ENCODE measurements at places on chromosomes 13 and 19.

DNA sequence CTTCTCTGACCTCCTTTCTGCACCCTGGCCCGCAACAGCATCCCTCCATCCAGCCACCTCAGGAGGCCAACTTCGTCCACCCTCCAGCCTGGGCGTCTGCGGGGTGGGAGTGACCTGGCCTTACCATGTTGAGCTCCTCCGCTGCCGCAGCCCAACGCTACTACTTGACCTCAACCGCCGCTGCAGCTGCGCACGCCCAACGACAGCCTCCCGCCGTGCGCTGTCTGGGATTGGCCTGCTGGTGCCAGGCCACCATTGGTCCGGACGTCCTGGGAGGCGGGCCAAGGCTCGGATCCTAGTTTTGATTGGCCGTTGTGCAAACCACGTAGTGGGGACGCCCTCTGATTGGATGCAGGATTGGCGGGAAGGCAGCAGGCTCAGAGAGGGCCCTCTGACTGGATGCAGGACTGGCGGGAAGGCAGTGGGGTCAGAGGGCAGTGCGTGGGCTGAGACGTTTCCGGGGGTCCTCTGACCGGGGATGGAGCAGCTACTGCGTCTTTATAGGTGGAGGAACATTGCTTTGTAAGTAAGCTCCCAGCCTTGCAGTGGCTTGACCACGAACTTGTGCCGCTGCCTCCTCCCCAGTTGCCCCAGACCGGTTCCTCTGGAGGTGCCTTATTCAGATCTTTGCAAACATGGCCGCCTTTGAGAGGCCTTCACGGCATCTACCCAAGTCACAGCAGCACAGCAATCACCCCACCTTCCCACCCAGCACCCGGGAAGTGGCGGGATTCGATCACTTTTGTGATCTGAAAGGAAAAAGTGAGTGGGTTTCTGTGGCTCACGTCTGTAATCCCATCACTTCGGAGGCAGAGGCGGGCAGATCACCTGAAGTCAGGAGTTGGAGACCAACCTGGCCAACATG lies at the start of gene TUBA3C:
TSS of gene TUBA3C (minus strand) at position 204 of the 865 bp plus-strand sequence. CDS start at position 127, 77 bp downstream.
- peak; percentile 1 for DNase-seq

GRCh38 chr13:72781451-72782439 lies at the start of the genes DIS3 and PIBF1:
Gene DIS3 (minus strand): TSS chr13:72781900. CDS start chr13:72781832, 68 bp downstream.
Gene PIBF1 (plus strand): TSS chr13:72782133. CDS start chr13:72783470, 1,337 bp downstream.
- peak; percentile 99 for DNase-seq

DNA sequence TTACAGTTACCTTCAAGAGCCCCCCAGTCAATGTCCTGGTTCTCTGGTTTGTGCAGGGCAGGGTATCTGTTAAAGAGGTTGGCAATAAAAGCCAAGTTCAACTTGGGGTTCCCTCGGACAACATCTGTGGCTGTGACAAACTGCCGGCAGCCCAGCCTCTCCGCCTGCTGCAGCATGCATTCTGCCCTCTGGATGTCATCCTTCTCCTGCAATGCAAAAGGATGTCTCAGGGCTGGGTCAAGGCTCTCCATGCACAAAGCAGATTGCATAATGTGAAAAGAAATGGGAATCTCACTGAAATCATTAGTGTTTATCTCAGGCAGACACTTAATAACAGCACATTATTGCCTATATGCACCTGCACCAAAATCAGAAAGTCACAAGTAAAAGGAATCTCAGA lies 35.1 kb downstream of the LCP1 start:
- DNase-seq, result no peak

DNA sequence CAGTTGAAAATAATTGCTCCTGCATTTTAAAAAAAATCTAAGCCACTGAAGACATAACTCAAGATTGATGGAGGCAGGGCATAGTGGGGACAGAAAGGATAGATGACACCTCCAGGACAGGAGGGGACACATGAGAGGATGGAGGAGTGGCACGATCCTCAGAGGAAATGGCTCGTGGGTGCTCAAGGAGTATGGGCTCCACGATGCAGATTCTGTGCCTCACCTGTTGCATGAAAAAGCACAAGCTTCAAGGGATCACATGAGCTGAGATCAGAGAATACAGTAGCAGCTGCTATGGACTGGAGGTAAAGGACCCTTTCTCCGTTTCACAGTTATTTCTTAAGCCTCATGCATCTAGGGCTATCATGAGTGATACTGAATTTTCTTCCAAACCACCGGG lies 69.7 kb upstream of the KL start:
- no peak for DNase-seq

DNA sequence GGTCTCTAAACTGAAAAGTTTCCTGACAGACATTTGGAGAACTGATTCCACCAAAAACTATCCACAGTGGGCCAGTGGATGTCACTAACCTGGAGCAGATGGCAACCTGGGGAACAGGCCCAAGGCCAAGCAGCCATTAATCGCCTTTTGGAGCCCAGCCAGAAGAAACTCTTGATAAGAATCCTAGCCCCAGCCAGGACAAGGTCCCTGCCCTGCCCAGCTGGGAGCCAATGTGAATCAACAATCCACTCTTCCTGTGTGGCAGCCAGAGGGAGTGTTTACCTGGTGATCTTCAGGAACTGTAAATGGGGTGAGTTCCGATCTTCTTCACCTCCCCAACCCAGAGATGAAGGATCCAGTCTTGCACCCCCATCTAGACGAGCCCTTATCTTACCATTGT lies 14.5 kb upstream of the IGSF23 start:
- DNase-seq, result no peak

GRCh38 chr19:5934069-5934401 lies 20.0 kb downstream of the CAPS start:
- no peak for DNase-seq

GRCh38 chr13:42873081-42873480 lies 91.7 kb downstream of the FAM216B start:
- DNase-seq, result no peak

DNA sequence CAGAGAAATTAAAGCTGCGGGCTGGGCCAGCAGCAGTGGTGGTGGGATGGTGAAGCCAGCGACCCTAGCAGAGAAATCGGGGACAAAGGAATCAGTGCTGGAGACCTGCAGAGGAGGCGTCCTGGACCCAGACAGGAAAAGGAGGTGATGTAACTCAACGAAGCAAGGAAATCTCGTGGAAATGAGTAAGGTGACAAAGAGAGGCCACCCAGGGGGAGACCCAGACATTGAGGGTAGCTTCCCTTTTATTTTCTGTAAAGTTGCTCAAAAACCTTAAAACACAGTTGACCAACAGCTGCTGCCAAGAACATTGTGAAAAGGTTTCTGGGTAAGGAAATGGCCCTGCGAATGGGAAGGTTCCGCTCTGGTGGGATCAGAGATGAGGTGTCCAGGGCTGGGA lies 13.3 kb upstream of the RETN start:
- no peak for DNase-seq

DNA sequence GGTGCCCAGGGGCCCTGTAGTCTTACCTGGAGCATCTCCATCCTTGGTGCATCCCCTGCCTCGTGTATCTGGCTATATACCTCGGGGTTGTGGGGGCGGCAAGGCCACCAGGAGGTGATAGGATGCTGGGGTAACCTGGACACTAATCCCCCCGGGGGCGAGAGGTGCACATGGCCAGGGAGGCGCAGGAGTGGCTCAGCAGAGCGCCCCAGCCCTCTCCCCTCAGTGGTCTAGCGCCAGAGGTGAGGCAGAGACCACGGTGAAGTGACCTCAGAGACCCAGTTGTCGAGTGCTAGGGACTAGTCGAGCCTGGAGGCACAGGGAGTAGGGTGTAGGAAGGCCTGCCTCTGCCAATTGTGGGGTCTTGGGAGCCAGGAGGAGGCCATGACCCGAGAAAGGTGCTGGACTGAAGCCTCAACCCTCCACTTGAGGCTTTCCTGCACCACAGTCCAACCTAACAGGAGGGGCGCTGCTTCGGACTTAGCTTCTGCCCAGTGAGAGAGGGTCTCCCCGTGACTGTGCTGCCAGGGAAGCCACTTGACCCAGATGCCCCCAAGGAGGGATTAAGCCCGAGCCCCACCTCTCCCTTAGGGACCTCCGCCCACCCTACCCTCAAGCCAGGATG lies at the start of gene LHB:
TSS of gene LHB (minus strand) at position 51 of the 625 bp plus-strand sequence. CDS start at position 41, 10 bp downstream.
- DNase-seq, result no peak

GRCh38 chr13:99489028-99489427 lies 12.2 kb upstream of the TM9SF2 start:
- DNase-seq, result no peak

DNA sequence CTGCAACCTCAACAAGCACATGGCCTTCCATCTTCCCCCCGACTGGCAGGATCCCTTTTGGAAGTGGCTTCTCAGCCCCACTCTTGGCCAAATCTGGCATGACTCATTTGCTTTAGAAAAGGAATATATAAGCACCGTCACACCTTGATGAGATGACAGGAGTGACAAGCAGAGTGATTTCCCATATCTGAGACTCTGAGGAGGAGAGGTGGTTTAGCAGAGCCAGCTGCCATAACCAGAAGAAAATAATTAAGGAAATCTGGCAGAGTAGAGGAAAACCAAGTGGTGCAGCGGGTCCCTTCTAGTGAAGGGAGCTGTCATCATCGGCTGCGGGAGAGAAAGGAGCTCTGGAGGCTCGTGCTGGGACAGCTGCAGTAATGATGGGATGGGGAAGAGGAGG lies 27.5 kb upstream of the KCTD15 start:
- no peak for DNase-seq

GRCh38 chr13:52454459-52454819 lies 839 bp upstream of the CKAP2 start:
- DNase-seq, result peak; percentile 82

- DNase-seq, result peak; percentile 81
These were observed 750 bp upstream of the SLC27A1 start for GRCh38 chr19:17469481-17470067.

DNA sequence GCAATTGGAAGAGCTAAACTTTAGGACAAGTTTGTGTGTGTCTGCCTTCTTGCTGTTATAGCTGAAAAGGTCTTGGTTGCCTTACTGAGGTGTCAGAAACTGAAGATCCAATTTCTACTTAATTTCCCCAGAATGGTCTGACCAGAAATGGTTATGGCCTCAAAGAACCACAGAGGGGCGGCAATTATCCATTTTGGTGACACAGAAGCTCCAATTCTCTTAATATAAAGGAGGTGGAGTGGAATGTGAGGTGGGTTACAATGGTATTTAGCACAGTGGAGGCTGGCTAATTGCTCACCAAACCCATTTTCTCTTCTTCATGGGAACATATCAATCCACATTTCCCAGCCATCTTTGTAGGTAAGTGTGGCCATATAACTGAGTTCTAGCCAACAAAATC lies 1157.2 kb downstream of the OLFM4 start:
- DNase-seq, result peak; percentile 25

- peak; percentile 3 for DNase-seq
These were observed 19.5 kb downstream of the N4BP2L1 start for GRCh38 chr13:32408296-32409000.

DNA sequence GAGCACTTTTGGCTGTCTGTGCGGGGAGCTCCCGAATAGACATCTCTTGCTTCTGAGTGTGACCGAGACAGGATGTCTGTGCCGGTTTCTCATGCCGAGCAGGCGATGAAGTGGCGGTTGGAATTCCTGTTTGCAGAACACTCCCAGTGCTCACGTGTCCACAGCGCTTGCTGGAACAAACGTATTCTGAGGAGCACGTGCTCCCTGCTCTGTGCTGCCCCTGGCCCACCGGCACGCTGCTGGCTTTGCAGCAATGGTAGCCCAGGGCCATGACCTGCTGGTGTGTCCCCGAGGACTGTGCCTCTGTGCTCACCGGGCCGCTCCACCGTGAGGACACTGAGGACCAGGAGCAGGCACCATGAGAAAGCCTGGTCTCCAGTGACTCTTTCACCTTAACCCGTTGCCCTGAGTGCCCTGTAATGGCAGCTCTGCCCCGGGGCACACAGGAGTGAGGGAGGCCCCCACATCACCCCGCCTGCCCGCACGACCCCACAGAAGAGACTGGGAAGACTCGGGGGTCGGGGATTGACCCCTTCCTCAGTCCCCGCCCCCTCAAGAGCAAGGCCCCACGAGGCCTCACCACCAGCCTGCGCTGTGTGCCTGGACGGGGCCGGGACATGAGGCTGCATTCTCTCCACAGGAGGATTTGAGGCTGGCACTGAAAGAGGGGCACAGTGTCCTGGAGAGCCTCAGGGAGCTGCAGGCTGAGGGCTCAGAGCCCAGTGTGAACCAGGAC lies 40.0 kb upstream of the F7 start:
- DNase-seq, result no peak

DNA sequence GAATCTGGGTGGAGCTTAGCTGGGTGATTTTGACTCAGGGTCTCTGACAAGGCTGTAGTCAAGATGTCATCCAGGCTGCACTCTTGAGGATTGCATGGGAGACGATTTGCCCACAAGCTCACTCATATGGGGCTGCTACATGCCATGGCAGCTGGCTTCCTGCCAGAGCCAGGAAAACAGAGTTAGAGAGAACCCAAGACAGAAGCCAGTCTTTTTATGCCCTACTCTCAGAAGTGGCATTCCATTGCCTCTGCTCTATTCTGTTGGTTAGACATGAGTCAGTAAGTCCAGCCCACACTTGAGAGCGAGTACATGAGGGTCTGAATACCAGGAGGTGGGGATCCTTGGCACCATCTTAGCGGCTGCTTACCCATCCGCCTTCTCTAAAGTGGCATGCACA lies 9.5 kb downstream of the POLR1D start:
- no peak for DNase-seq

DNA sequence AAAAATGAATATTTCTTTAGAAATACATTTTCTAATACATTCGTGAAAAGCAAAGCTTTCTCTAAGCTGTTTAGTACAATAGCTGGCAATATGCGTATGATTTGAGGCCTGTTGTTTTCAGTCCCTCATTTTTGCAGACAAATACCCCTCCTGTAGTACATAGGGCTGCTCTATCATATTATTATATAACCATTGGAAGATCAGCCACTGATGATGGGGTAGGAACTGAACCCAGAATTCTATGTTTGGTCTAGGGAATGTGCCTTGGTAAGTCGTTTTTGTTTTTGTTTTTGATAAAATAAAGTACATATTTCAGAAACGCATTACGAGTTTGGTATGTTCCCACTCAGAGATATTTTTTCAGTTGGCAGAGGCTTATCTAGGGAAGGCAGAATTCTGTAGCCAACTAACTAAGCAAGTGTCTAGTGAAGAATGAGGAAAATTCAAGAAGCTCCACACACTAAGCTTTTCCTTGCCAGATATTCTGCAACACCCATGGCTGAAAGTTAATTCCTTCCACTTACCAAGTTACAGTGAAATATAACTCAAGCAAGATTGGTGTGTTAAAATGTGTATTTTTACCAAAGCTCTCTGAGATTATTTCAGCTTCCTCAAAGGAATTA lies 656.9 kb upstream of the MIR17HG start:
- no peak for DNase-seq

DNA sequence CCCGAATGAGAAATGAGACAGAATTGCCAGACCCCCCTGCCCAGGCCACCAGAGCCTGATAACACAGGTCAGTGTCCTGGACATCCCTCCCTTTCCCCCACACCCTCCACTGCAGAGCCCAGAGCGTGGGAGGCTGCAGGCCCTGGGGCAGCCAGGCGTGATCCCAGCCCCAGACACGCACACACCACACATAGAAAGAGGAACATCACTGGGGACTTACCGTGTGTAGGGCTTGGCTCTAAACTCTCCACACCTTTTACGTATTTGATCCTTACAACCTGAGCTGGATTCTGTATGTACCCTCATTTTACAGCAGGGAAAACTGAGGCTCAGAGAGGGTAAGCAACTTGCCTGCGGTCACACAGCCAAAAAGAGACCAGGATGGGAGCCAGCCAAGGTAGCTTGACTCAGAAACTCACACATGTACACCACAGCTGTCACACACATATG lies 334 bp upstream of the ANGPTL6 start:
- no peak for DNase-seq
